Cerebellar nuclear complex (tissue), 1 donor: ENCODE measurements at places on chromosomes 1 and 21.

GRCh38 chr1:30744060-30744756 lies 13.4 kb downstream of the LAPTM5 start:
- DNase-seq = no peak

DNA sequence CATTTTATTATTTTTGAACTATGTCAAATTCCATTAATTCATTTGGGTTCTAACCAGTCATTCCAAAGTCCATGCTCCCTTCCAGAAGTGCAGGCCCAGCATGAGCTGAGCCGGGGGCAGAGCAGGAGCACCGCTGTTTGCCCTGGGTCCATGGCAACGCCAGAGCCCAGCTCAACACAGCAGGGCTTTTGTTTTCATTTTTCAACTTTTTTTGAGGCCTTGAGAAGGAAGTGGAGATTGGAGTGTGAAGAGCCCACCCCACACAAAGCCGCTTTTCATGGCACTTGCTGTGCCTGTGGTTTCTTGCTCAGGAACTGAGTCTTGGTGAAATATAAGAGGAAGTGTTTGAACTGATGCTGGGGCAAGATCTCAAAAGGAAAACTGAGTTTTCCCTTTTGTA lies 13.2 kb upstream of the PRMT2 start:
- no peak for DNase-seq

DNA sequence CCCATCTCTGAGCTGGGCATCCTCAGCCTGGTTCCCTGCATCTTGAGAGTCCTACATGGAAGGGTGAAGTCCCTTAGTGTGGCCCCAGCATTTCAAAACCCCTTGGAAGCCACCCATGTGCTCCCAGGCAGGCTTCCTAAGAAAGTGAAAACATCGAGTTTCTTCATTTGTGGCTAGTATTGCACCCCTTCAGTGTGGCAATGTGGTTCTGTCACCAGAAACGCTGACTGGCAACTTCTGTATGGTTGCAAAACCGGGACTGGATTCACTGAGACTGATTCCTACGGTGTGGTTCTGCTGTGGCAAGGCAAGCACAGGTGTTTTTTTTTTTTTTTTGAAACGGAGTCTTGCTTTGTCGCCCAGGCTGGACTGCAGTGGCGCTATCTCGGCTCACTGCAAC lies 9.0 kb upstream of the IFNGR2 start:
- no peak for DNase-seq

DNA sequence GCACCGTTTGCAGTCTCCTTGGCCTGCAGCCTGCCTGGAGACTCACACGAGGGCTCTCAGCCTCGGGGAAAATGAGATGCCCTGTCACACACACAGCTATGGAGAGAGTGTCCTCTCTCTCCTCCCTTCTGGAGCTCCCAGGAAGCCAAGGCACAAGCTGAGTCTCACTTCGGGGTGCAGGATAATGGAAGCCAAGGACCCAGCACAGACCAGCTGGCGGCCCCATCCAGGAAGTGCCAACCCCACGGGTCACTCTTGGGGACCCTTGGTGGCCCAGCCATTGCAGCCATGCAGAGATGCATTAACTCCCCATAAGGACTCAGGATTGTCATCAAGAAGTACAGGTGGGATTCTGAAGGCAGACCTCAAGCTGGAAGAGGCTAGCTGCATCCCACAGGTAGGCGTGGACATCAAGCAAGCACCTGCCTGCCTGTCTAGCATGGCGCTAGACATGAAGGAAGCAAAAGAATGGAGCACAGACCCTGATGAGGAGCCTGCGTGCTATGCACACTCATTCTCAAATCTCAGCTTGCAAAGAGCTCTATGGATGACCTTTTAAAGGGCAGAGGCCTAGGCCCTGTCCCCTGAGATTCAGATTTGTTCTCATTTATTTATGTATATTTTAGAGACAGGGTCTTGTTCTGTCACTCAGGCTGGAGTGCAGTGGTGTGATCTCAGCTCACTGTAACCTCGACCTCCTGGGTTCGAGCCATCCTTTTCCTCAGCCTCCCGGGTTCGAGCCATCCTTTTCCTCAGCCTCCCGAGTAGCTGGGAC lies 49.9 kb downstream of the IRF2BP2 start:
- DNase-seq = no peak

- DNase-seq = no peak
Measured at GRCh38 chr1:99497690-99498089, 148.2 kb upstream of the PALMD start.

- no peak for DNase-seq
Measured at GRCh38 chr21:36460866-36461265, 19.1 kb downstream of the CLDN14 start.

DNA sequence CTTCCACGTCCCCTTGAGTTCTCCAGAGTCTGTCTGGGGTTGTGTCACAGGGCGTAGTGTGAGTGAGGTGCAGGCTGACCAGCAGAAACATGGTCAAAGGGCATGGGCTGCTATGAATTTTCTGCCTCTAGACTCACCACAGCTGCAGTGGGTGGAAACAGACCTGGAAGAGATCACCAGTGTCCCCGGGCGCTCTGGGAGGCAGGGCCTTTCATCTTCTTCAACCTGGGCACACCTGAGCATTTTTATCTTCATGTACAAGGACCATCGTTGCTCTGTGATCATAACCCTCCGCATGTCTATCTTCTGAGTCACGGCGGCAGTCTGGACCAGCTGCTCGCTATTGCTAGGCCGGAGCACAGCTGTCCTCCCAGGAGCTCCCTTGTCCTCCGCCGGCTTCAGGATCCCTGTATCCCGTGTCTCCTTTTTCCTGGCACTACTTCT lies 29.6 kb downstream of the DEGS1 start:
- DNase-seq = no peak

- no peak for DNase-seq
Measured at GRCh38 chr1:71135571-71135970, 54.7 kb upstream of the ZRANB2 start.

- DNase-seq = no peak
Measured at GRCh38 chr1:8814865-8815264, 2.6 kb downstream of the RERE start.
